ENCODE measurements at places on chromosomes 11 and 22. TPM values are rescaled to one million over a fixed set of nuclear protein-coding genes. Genes with fewer than 3 reads are reported as not detected.

The SLCO2B1 gene
- total RNA-seq: 0.13 TPM

The OR8G1 gene
- not detected for total RNA-seq

The TBX1 gene
- 6.5 TPM for total RNA-seq

The PLCB3 gene
- total RNA-seq: 84.5 TPM

The ACR gene
- total RNA-seq: 0.13 TPM

The RTCB gene
- 187 TPM for total RNA-seq

The SLC22A25 gene
- not detected for total RNA-seq

The POU2AF2 gene
- not detected for total RNA-seq

The AQP11 gene
- total RNA-seq: 0.63 TPM

The MRGPRX4 gene
- not detected for total RNA-seq

The TMPRSS5 gene
- total RNA-seq: 0.07 TPM

The CYB5R2 gene
- total RNA-seq: 5.3 TPM
